T-helper 1 cell treated with Interleukin-12 subunit alpha and Interleukin-12 subunit beta and Interleukin-4 antibody, amounts not matched to agents 30 ng/mL and 1 ng/mL, for 36 hours (primary cell): ENCODE measurements at places on chromosomes 2 and 18. TPM values are rescaled to one million over a fixed set of nuclear protein-coding genes. Genes with fewer than 3 reads are reported as not detected.

The FOXD4L1 gene
- total RNA-seq = 0.10 and 0.24 TPM in 2 replicates

The TEKT4 gene
- total RNA-seq = 0.39 and 0.64 TPM in 2 replicates

The YPEL5 gene
- 34.7 and 38.5 TPM in 2 replicates for total RNA-seq

The TXNDC2 gene
- not detected in 2 replicates for total RNA-seq

The TRIB2 gene
- 38.1 and 38.9 TPM in 2 replicates for total RNA-seq

The APOB gene
- total RNA-seq = not detected in 2 replicates

The EIF2AK3 gene
- total RNA-seq = 30.5 and 31.4 TPM in 2 replicates

The DIPK1C gene
- not detected in 2 replicates for total RNA-seq

The SERPINB3 gene
- total RNA-seq = not detected in 2 replicates

The PKP4 gene
- 23.2 and 25.2 TPM in 2 replicates for total RNA-seq

The ZAP70 gene
- total RNA-seq = 346 and 364 TPM in 2 replicates

The FAM168B gene
- total RNA-seq = 58.1 and 59.9 TPM in 2 replicates

The CNPPD1 gene
- 82.8 and 84.3 TPM in 2 replicates for total RNA-seq

The SERPINB2 gene
- total RNA-seq = not detected in 2 replicates

The LRRTM4 gene
- not detected in 2 replicates for total RNA-seq

The MCEE gene
- total RNA-seq = 16.3 and 17.4 TPM in 2 replicates
